Renal cortical epithelial cell (primary cell): ENCODE measurements at places on chromosomes 13 and 19.

DNA sequence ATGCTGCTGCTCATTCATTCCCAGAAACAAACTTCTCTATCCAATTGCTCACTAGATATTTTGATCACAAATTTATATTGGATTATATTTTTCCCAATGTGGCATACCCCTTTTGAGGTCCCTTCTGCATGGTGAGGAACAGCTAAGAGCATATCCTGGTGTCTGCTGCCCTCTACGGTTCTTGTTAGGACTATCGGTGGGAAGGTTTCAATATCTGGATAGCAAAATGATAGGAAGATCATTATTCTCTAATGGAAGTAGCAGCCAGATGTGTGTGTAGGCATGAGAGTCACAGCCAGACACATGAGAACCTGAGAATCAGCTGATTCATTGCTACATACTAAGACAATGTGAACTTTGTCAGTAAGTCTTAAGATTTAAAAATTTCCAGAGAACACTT lies 1422.4 kb upstream of the MIR17HG start:
- peak; percentile 40 for DNase-seq

- DNase-seq, result no peak
These were observed 2.3 kb downstream of the IER2 start for GRCh38 chr19:13152356-13152973.

GRCh38 chr13:40999416-40999815 lies 19.7 kb downstream of the ELF1 start:
- DNase-seq, result no peak

DNA sequence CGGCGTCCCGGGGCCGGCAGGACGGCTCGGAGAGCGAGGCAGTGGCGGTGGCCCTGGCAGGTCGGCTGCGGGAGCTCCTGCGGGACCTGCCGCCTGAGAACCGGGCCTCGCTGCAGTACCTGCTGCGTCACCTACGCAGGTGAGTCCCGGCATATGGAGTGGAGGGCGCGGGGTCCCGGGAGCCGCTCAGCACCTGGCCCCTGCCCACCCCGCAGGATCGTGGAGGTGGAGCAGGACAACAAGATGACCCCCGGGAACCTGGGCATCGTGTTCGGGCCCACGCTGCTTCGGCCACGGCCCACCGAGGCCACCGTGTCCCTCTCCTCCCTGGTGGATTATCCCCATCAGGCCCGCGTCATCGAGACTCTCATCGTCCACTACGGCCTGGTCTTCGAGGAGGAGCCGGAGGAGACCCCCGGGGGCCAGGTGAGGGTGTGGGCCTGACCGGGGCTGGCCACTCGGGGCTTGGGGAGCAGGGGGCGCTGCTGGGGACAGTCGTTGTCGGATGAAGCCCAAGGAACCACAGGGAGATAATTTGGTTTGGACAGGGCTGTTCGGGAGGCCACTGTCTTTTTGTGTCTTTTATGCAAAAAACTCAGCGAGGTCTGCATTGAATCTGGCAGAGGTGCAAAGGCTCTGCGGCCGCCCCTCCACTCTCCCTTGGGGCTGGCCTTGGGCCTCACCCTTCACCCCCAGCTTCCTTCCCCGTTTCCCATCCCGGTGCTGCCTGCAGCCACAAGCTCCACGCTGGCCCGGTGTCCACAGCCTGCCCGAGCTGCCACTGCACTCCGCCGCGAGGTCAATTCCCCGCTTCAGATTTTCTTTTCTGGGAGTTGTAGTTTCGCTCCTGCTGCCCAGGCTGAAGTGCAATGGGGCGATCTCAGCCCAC lies 12.0 kb downstream of the POLR2E start:
- no peak for DNase-seq

DNA sequence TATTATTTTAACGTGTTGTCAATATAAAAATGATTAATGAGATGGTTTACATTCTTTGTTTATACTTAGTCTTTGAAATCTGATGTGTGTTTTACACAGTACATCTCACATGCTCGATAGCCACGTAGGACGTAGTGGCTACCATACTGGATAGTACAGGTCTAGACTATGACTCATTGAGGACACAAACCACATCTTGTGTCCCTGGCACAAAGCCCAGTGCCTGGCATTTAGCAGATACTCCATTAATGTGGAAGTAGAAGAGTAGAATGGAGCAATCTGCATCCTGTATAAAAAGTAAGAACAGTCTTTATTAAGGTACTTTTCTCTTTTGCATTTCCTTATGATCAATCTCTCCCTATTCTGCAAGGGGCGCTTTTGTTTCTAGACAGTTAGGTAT lies 49.0 kb upstream of the FRY start:
- peak; percentile 98 for DNase-seq
